CD4-positive, alpha-beta T cell (primary cell): ENCODE measurements at places on chromosomes 4 and X.

- DNase-seq, result no peak
Observed at GRCh38 chr4:4631150-4631549, 89.3 kb upstream of the STX18 start.

- DNase-seq, result no peak
Observed at GRCh38 chrX:74133156-74133796, 170.7 kb upstream of the ZCCHC13 start.

DNA sequence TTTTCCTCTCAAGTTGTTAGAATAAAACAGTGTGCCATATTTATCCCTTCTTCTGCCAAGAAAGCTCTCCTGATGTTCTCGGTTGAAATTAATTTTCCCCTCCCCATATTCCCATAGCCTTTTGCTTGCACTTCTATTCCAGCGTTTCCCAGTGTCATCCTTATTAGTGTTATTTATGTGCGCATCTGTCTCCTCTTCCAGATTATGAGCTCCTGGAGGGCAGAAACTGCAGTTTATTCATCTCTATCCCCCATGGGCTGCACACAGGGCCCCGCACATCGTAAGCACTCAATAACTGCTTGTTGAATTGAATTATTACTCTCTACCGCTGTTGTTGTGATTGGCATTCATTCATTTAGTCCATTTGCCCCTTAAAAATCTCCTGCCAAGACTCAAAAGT is 149.4 kb downstream of the SOX3 start:
- DNase-seq, result no peak

DNA sequence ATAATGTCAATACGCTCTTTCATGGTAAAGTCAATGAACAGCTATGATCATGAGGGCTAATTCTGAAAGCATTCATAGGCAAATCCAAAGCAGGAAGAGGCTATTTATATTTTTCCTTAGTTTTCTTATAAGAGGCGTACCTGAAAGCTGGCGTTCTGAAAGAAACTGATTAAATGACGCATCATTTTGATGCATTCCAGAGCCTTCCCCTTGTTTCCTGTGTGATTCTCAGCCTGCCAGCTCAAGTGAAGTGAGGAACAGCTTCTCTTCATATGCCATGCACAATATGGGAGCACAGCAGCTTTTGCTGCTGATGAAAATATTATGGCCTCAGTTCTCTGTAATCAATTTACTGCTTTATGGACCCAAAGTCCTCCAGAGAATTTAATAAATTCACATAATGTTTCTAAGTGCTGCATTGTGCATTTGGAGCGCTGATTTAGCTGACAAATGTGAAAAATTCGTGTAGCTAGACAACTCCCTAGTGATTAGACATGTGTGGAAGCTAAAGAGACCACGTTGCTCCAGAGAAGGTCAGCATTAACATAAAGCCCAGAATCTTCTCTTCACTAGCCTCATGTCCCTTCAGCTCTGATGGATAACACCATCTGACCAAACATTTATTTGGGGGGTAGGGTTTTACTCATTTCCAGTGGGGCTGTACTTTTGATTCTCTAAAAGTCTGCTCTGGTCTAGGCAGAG is 110.8 kb downstream of the GPAT3 start:
- DNase-seq, result no peak

GRCh38 chrX:108132876-108133275 is 41.3 kb downstream of the ATG4A start:
- no peak for DNase-seq
